ENCODE measurements at places on chromosomes 4 and X.
A peak's percentile ranks its signal among the peaks of the same experiment; 100 is the strongest.

DNA sequence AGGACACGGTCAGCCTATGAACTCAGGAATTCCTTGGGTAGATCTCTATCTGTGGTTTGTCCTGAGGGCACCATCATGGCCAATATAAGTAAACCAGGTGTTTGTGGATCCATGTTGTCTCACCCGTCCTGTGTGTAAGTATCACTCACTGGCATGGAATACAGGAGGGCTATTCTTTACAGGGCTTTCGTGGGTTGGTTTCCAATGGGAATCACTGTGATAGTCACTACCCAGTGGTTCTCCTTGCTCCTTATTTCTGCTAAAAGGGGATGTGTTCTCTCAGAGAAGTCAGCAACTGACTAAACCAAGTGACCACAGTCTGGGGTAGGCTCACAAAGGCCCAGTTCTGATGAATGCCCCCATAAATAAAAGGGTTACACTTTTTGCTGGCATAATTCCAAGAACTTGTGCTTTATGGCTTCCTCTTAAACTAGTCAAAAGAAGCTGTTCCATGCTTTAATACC lies 236.7 kb upstream of the JADE1 start:
- no peaks in the 10 kb centered on the region for H3K27me3 ChIP-seq
- no peak overlapping the region for H3K4me3 ChIP-seq
- H3K4me1 ChIP-seq = peaks cover 62% of the 10 kb centered on the region
- peak overlapping the region; percentile 82 for H3K27ac ChIP-seq

GRCh38 chr4:1711571-1712215 lies 426 bp downstream of the SLBP start:
- H3K27me3 ChIP-seq = no peaks in the 10 kb centered on the region
- peak; percentile 83 for DNase-seq
- peak overlapping the region; percentile 97 for H3K4me3 ChIP-seq
- no peaks in the 10 kb centered on the region for H3K36me3 ChIP-seq
- peaks cover 21% of the 10 kb centered on the region for H3K4me1 ChIP-seq

- no peak overlapping the region for H3K27ac ChIP-seq
- H3K27me3 ChIP-seq = no peaks in the 10 kb centered on the region
- H3K4me3 ChIP-seq = no peak overlapping the region
- H3K4me1 ChIP-seq = no peaks in the 10 kb centered on the region
- peak; percentile 42 for DNase-seq
These were observed 28.8 kb upstream of the CFAP47 start for GRCh38 chrX:35890699-35891098.

GRCh38 chrX:121008920-121009319 lies 23.4 kb upstream of the CT47A1 start:
- DNase-seq = peak; percentile 13
- no peak overlapping the region for H3K4me3 ChIP-seq
- no peaks in the 10 kb centered on the region for H3K36me3 ChIP-seq
- no peak overlapping the region for H3K27ac ChIP-seq
- no peaks in the 10 kb centered on the region for H3K4me1 ChIP-seq

DNA sequence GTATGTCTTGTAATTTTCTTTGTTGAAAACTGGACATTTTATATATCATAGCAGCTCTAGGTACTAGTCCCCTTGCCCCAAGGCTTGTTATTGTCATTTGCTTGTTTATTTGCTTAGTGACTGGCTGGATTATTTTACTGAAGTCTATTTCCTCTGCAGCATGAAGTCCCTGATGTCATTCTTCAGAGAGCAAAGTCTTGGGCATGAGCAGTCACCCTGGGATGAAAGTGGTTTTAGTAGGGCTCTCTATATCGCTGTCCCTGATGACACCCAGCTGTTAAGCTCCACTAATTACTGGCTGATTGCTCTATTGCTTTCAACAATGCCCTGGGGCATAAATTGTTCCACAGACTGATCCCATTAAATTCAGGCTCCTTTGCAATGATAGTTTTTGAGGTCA lies 113.5 kb upstream of the USP9X start:
- no peak overlapping the region for H3K4me3 ChIP-seq
- no peaks in the 10 kb centered on the region for H3K4me1 ChIP-seq
- no peaks in the 10 kb centered on the region for H3K27me3 ChIP-seq
- no peak for DNase-seq
- H3K27ac ChIP-seq = no peak overlapping the region

- no peak overlapping the region for H3K4me3 ChIP-seq
- H3K4me1 ChIP-seq = no peaks in the 10 kb centered on the region
These were observed 141.3 kb downstream of the CPE start for GRCh38 chr4:165520086-165520485.

- H3K4me3 ChIP-seq = 0 out of 2 replicates have a peak within 1 kb of the TSS, but pooled peaks have one; percentile 26
- DNase-seq = peak; percentile 44
- peaks cover 10% of the 10 kb centered on the region for H3K27me3 ChIP-seq
- no peak within 1 kb of the TSS for H3K27ac ChIP-seq
These were observed at the start of gene SPON2 for GRCh38 chr4:1172228-1172851. Gene SPON2, minus strand, starts transcription at chr4:1172583.

- no peak overlapping the region for H3K4me3 ChIP-seq
- no peaks in the 10 kb centered on the region for H3K27me3 ChIP-seq
- DNase-seq = peak; percentile 34
- no peaks in the 10 kb centered on the region for H3K36me3 ChIP-seq
- no peak overlapping the region for H3K27ac ChIP-seq
These were observed 7.8 kb downstream of the TIGD2 start for GRCh38 chr4:89119166-89119565.
